ENCODE measurements at places on chromosomes 12 and 14. TPM values are rescaled to one million over a fixed set of nuclear protein-coding genes. Genes with fewer than 3 reads are reported as not detected.

The PGF gene
- total RNA-seq = 2.9 TPM

The INSM2 gene
- not detected for total RNA-seq

The TSHR gene
- total RNA-seq = 0.39 TPM

GRCh38 chr12:61521258-61521657 is 738.9 kb upstream of the USP15 start:
- no peak for DNase-seq

GRCh38 chr14:29745863-29746262 is 181.8 kb downstream of the PRKD1 start:
- DNase-seq = no peak

DNA sequence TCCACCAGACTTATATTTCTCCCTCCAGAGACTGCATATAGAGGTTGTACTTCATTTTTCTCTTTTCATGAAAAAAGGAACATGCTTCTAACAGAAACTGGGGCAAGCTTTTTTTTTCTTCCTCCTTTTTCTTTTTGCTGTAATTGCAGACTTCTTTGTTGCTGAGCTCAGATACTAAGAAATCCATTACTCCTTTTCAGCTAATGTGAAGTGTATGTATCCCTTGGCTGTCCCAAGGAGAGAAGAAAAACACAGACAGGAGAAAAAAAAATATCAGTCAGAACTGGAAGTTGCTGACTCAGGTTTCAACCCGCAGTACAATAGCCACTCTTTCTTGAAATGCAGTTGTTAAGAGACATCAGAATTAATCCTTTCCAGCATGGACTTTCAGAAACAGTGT is 1248.4 kb downstream of the LRFN5 start:
- DNase-seq = no peak

- DNase-seq = no peak
Observed at GRCh38 chr12:124152731-124153130, 142.2 kb upstream of the RFLNA start.

DNA sequence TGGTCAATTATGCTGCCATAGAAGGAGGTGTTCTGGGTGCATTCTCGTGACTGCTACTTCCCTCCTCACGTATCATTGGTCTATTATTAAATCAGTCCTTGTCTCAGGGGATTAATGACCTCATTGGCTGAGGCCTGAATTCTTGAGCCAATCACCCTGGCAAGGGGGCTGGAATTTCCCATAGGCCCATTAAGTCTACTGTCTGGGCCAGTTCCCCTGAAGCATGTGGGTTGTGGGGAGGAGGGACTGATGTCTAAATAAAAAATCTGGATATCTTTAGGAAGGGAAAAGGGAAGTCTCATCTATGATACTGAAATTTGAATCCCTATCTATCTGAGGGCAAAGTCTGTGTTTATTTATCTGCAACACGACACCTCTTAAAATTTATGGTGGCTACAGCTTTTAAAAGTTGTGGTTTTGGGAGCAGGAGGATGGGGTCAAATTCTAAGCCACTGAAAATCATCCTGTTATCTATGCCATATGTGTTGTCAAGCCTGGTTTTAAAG is 71.9 kb downstream of the DYRK2 start:
- no peak for DNase-seq

All from mesenteric fat pad (tissue), 1 donor.